ENCODE measurements at places on chromosomes 5 and 9. TPM values are rescaled to one million over a fixed set of nuclear protein-coding genes. Genes with fewer than 3 reads are reported as not detected.
A peak's percentile ranks its signal among the peaks of the same experiment; 100 is the strongest.

- H3K27ac ChIP-seq = no peak overlapping the region
- no peaks in the 10 kb centered on the region for H3K27me3 ChIP-seq
- no peak for DNase-seq
- no peaks in the 10 kb centered on the region for H3K36me3 ChIP-seq
Measured at GRCh38 chr9:97057651-97058050, 18.7 kb upstream of the CTSV start.

FCN1 gene
- total RNA-seq = not detected

GRCh38 chr9:75552941-75553340 lies 337.5 kb upstream of the PCSK5 start:
- DNase-seq = no peak
- H3K4me3 ChIP-seq = no peak overlapping the region
- H3K36me3 ChIP-seq = no peaks in the 10 kb centered on the region
- no peak overlapping the region for H3K27ac ChIP-seq
- H3K4me1 ChIP-seq = no peaks in the 10 kb centered on the region
- H3K27me3 ChIP-seq = no peaks in the 10 kb centered on the region

ECSCR gene
- not detected for total RNA-seq

GRCh38 chr9:136794281-136794999 lies 1.7 kb upstream of the CCDC183 start:
- no peak overlapping the region for H3K27ac ChIP-seq
- H3K4me1 ChIP-seq = peaks cover 16% of the 10 kb centered on the region
- no peaks in the 10 kb centered on the region for H3K36me3 ChIP-seq
- no peak for DNase-seq

GRCh38 chr9:95081998-95082397 lies 235.5 kb downstream of the FANCC start:
- DNase-seq = no peak
- H3K4me1 ChIP-seq = no peaks in the 10 kb centered on the region
- no peak overlapping the region for H3K27ac ChIP-seq
- H3K36me3 ChIP-seq = peaks cover 24% of the 10 kb centered on the region
- H3K27me3 ChIP-seq = no peaks in the 10 kb centered on the region

CDKN2A gene
- 404 TPM for total RNA-seq

LIFR gene
- total RNA-seq = 28.6 TPM

DNA sequence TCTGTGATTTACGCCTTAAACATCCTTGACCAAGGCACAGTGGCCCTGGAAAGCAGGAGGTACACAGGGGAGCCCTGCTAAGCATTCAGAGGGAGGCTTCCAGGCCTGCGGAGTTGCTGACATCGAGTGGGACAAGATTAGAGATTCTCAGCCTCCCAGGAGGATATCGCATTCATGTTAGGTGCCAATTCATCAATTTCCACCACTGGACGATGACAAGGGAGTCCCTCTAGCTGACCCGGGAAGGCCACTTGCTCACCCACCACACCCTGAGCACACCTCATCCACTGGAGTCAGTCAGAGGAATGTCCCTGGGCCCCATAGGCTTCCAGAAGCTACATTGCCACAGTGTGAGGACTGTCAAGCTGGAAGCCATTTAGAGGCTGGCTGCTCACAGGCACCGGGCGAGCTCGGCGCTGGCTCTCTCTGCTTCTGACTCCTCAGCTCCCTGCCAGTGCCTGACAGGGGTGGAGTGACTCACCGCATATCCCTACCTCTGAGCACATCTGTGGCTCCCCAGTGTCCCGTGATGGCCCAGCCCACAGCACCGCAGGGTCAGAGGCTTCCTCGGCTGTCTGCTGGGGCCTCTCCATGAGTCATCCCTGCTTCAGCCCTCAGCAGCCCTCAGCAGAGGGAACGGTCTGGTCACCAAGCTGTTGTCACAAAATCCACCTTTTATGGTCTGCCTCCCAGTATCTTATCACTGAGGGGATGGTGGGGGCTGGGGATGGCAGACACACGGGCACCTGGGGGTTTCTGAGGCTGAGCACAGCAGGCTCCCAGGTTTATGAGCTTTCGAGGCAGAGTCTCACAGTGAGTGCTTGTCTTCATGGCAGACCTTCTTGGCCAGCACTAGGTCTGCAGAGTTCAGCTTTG lies 117.5 kb downstream of the ZNF608 start:
- no peaks in the 10 kb centered on the region for H3K27me3 ChIP-seq
- H3K4me3 ChIP-seq = peak overlapping the region; percentile 27
- peak; percentile 86 for DNase-seq

DNA sequence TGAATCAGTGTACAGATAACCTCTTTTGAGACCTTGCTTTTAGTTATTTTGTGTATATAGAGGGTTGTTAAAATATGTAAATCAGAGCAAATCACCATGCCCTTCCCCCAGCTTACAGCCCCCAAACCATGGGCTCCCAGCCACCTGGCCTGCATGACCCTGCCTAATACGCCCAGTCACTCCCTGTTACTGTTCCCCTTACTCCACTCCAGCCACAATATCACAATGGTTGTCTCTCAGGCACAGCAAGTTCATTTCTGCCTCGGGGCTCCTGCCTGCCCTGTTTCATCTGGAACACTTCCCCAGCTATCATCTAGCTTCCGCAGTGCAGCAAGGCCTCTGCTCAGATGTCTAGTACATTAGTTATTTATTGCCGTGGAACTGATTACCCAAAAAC lies 5.0 kb upstream of the CARD19 start:
- peak overlapping the region; percentile 82 for H3K27ac ChIP-seq
- no peak overlapping the region for H3K4me3 ChIP-seq
- H3K27me3 ChIP-seq = no peaks in the 10 kb centered on the region
- no peaks in the 10 kb centered on the region for H3K36me3 ChIP-seq
- DNase-seq = no peak

GRCh38 chr9:121503444-121503843 lies 3.8 kb upstream of the GGTA1 start:
- H3K4me3 ChIP-seq = no peak overlapping the region
- no peak overlapping the region for H3K27ac ChIP-seq
- peaks cover 29% of the 10 kb centered on the region for H3K27me3 ChIP-seq
- no peaks in the 10 kb centered on the region for H3K36me3 ChIP-seq

GRCh38 chr5:153491856-153492255 lies 1.4 kb downstream of the GRIA1 start:
- no peak overlapping the region for H3K4me3 ChIP-seq
- no peak for DNase-seq
- no peaks in the 10 kb centered on the region for H3K36me3 ChIP-seq
- H3K27ac ChIP-seq = no peak overlapping the region

DNA sequence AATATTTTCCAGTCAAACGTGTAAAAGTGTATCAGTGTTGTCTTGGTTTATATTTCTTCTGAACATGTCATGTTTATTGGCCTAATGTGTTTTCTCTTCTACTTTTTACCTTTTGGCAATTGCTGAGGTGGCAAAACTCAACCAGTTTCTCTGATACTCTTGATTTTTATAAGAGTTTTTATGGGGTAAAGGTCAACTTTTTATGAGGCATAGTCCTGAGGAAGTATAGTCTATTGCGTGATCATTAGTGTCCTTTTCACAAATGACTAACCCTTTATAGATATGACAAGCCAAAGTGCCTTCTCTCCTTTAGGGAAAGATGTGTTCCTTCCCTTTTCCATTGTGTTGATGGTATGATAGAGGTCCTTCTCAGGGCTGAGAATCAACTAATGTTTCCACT lies 32.9 kb downstream of the OCLN start:
- H3K27me3 ChIP-seq = no peaks in the 10 kb centered on the region
- peaks cover 83% of the 10 kb centered on the region for H3K4me1 ChIP-seq
- peaks cover 24% of the 10 kb centered on the region for H3K36me3 ChIP-seq
- peak overlapping the region; percentile 78 for H3K27ac ChIP-seq
- DNase-seq = no peak

AIF1L gene
- 85.2 TPM for total RNA-seq

DNA sequence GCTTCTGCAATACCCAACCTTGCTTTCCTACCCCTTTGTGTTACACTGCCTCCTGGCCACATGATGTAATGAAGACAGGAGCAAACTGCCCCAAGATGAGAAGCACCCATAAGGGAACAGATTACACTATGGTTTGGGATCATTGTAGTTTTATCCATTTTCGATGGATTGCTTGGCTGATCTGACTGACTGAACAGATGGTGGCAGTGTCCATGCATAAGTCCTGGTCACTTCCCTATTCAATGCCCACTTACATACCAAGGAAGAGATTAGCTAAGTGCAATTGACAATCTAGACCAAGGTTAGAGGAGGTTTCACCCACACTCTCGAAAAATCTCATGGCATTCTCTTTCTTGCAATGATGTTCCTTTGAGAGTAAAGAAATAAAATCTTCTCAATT lies 319.9 kb downstream of the RAB3C start:
- H3K27me3 ChIP-seq = no peaks in the 10 kb centered on the region
- no peak overlapping the region for H3K27ac ChIP-seq
- H3K4me3 ChIP-seq = no peak overlapping the region
- no peaks in the 10 kb centered on the region for H3K36me3 ChIP-seq
- no peak for DNase-seq
- no peaks in the 10 kb centered on the region for H3K4me1 ChIP-seq

Data from PC-9 (cell line).